ENCODE measurements at places on chromosomes 1 and 21.

- DNase-seq, result no peak
Measured at GRCh38 chr1:226723657-226724532, 15.2 kb downstream of the ITPKB start.

DNA sequence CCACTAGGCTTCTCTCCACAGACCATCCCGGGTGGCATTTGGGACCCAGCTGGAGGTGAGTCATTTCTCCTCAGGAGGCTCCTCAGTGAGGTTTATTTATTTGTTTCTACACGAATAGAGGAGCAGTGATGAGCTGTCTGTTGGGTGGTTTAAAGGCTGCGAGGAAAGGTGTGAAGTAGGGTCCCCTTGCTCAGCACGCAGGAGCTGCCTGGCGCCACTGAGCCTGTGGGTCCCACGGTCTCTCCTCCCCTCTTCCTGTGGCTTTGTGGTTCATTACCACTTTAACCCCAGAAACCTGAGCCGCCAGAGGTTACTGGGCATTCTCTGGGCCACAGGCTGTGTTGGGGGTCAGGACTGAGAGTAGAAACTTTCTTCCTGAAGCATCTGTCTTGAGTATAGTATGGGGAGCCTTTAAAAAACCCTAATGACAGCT lies 39.9 kb downstream of the IL6R start:
- no peak for DNase-seq

- DNase-seq, result no peak
Measured at GRCh38 chr1:39391691-39392679, 99.5 kb upstream of the BMP8A start.

DNA sequence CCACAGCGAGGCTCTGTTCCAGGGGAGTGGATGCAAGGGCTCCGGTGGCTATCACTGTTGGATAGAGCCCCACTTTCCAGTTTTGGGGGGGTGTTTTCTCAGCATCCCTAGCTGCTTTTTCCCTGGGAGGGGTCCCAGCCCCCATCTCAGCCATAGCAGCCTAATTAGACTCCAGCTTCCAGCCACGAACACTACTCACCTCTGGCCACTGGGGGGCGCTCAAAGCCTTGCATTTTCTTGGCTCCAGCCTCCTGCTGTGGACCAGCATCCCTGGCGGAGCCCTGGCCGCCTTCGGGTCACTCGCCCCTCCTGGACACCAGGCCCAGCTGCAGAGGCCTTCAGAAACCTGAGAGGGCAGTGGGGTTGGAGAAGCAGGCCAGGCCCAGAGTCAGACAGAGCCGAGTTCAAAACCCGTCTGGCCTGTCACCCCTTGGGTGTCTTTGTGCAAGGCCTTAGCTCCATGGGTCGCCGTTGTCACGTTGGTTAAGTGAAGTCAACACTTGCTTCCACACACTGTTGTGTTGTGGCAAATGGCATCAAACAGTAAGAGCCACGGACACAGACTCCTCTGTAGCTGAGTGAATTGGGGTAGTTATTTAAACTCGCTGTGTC lies 93.5 kb upstream of the ACTL8 start:
- no peak for DNase-seq

GRCh38 chr1:155012026-155012546 lies 9.5 kb downstream of the ZBTB7B start:
- DNase-seq, result no peak

- DNase-seq, result no peak
Measured at GRCh38 chr1:40880813-40881549, 18.8 kb upstream of the CITED4 start.

GRCh38 chr1:910881-911721 lies 12.6 kb upstream of the SAMD11 start:
- DNase-seq, result no peak

- DNase-seq, result no peak
Measured at GRCh38 chr1:231194843-231195516, 33.1 kb downstream of the TRIM67 start.

GRCh38 chr1:245645406-245645805 lies 490.6 kb downstream of the KIF26B start:
- DNase-seq, result no peak

GRCh38 chr1:6581561-6582305 lies 1.9 kb downstream of the ZBTB48 start:
- DNase-seq, result no peak

GRCh38 chr21:24027396-24027795 lies 1579.9 kb downstream of the MRPL39 start:
- DNase-seq, result no peak

DNA sequence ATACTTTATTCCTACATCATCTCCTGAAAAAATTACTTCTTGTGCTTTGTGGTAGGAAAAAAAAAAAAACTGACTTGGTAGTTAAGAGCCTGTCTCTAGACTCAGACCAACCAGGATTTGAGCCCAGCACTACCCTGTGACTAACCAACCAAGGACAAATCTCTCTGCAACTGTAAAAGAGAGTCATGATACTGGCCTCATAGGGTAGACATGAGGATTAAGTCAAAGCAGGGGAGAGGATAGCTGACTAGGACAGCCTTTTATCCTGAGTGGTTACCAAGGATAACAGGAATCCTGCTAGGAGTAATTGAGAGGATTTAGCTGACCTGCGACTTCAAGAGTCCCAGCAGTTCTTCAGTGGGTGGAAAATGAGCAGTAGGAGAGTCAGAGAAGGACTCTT lies 112.8 kb downstream of the C1orf21 start:
- DNase-seq, result no peak

DNA sequence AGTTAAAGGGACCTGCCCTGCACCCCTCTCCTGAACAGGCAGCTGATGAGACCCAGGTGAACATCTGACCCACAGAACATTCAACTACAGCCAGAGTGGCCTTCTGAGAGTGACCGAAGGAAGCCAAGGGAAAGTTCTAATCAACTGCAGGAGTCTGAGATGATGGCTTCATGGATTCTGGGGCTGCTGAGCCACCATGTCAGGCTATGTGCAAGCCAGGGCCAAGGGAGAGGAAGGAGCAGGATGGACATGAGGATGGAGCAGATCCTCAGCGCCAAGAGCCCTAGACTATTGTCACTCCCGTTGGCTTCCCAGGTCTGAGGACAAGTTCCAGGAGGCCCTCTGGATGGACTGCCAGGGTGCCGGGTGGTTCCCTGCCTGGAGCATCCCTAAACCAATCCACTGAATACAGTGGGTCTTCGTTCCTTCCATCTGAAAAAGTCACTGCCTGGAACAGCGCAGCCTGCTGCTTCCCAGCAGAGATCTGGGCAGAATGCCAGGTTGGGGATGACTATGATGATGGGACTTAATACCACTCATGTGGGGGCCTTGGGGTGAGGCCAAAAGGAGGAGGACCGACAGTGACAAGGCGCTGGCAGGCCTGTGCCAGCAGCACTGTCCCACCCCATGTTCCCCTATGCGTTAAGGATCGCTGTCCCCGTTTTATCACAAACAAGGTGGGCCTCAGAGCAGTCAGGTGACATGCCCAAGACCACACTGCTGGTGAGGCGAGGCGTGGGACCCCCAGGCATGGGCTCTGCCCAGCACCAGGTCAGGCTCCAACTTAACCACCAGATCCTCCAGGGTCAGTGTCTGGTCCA lies 19.8 kb downstream of the SPOCD1 start:
- DNase-seq, result no peak

- DNase-seq, result no peak
Measured at GRCh38 chr1:211182746-211183145, 48.8 kb upstream of the KCNH1 start.

DNA sequence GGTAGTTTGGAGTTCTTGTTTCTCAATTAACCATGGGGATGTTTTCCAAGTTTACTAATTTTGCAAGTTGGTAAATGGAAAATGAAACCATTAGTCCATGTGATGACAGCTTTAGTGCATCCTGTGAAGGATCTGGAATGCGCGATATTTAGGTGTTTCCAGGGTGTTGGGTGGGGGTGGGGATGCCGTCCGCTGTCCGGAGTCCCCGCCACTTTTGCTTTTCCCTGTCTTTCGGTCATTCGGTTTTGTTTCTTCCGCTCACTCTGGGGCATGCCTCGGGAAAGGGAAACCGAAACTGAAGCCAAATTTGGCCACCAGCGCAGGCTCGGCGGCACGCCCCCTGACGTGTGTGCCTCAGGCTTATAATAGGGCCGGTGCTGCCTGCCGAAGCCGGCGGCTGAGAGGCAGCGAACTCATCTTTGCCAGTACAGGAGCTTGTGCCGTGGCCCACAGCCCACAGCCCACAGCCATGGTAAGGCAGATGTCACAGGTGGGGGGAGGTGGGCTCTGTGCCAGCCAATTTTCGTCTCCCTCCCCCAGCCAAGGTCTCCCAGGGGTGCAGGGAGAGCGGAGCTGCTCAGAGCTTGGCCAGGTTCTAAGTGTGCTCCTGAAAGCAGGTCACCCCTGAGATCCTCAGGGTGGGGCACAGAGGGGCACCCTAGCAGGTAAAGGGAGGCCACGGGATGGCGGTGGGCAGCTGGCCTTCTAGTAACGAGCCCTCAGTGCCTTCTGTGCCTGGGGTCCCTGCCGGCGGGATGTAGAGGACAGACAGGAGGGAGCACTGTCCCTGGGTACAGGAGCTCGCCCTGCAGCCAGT lies at the start of gene ISG15:
Gene ISG15 (plus strand): TSS at position 393 of the 817 bp plus-strand sequence. CDS start 77 bp downstream, at position 470.
- no peak for DNase-seq

GRCh38 chr1:12338823-12339222 lies 109.0 kb downstream of the VPS13D start:
- DNase-seq, result no peak

GRCh38 chr21:39110431-39110830 lies 72.8 kb downstream of the PSMG1 start:
- DNase-seq, result no peak

- DNase-seq, result no peak
Measured at GRCh38 chr1:210262897-210263272, 30.3 kb downstream of the SERTAD4 start.

Measured in cortex of kidney (tissue), 1 donor.